ENCODE measurements at places on chromosomes 13 and 19.

DNA sequence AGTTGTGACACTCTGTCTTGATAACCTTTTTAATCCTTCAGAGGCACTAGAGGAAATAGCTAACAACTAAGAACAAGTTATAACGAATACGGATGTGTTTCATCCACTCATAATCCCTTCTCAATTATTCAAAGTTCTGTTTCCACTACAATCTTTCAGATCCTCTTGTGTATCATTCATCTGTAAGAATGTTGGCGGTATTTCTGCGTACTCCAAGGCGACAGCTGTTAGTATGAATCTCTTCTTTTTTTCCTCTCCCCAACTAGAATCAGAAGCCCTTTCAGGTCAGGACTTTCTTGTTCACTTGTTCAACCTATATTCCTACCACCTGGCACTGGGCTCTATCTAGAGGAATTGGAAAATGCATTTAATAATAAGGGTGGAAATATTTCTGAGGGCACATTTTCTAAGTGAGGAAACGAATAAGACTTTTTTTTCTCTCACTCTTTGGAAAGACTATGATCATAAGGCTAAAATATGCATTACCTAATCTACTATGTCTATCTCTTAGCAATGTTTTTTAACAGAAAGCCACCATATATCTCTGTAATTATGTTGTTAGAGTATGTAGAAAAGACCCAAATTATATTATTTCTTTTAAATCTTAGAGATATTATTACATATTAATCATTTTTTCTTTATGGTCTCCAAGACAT is 492.9 kb downstream of the PCDH20 start:
- no peak overlapping the region for H3K27ac ChIP-seq
- H3K4me3 ChIP-seq = no peak overlapping the region
- no peaks in the 10 kb centered on the region for H3K27me3 ChIP-seq
- H3K4me1 ChIP-seq = no peaks in the 10 kb centered on the region
- DNase-seq = no peak
- H3K36me3 ChIP-seq = no peaks in the 10 kb centered on the region

DNA sequence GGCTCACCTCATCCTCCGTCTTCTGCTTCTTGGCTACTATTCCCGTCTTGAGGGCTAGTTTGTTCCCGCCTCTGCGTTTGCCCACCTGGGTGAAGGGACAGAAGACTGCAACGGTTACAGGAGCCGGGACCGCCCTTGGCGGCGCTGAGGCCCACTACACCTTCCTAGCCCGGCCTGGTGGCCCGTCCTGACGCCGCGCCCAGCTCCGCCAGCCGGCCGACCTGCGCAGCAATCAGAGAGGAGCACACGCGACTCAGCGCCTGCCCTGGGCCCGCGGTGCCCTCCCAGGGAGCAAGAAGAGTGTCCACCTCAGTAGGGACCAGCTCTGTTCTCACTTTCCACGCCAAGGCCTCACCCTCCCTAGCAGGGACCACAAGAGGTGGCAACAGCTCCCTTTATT is 3.1 kb downstream of the TRIR start:
- no peak overlapping the region for H3K4me3 ChIP-seq
- peaks cover 50% of the 10 kb centered on the region for H3K36me3 ChIP-seq
- no peak overlapping the region for H3K27ac ChIP-seq
- H3K27me3 ChIP-seq = no peaks in the 10 kb centered on the region
- no peak for DNase-seq

- no peak for DNase-seq
- no peak overlapping the region for H3K27ac ChIP-seq
- peaks cover 3% of the 10 kb centered on the region for H3K4me1 ChIP-seq
- H3K4me3 ChIP-seq = no peak overlapping the region
- no peaks in the 10 kb centered on the region for H3K36me3 ChIP-seq
- no peaks in the 10 kb centered on the region for H3K27me3 ChIP-seq
These were observed 27.3 kb downstream of the B3GLCT start for GRCh38 chr13:31227063-31227462.

- DNase-seq = no peak
- no peak overlapping the region for H3K4me3 ChIP-seq
- H3K27me3 ChIP-seq = peaks cover 27% of the 10 kb centered on the region
These were observed 10.1 kb downstream of the TTYH1 start for GRCh38 chr19:54425382-54425723.

DNA sequence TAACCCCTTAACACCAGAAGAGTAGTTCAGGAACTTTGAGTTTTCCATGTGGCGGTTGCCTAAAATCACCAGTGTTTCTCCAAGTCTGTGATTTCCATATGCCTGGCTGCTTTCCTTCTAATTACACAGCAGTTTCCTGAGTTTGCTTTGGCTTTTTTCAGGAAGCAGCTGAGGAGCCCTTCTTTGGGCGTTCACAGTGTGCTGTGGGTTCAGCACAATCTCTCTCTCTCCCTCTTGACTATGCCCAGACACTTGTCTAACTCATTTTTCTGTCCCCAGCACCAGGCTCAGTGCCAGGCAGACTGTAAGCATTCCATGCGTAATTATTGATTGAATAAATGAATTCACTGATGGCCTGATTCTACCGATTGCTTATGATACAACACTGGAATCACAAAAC is 19.7 kb downstream of the SCEL start:
- H3K4me1 ChIP-seq = peaks cover 16% of the 10 kb centered on the region
- H3K27ac ChIP-seq = no peak overlapping the region
- H3K27me3 ChIP-seq = peaks cover under 1% of the 10 kb centered on the region
- DNase-seq = no peak
- H3K4me3 ChIP-seq = no peak overlapping the region

- peaks cover 29% of the 10 kb centered on the region for H3K4me1 ChIP-seq
- no peaks in the 10 kb centered on the region for H3K36me3 ChIP-seq
- peak overlapping the region; percentile 5 for H3K27ac ChIP-seq
- no peaks in the 10 kb centered on the region for H3K27me3 ChIP-seq
These were observed 453.9 kb downstream of the COG6 start for GRCh38 chr13:40109351-40109844.

DNA sequence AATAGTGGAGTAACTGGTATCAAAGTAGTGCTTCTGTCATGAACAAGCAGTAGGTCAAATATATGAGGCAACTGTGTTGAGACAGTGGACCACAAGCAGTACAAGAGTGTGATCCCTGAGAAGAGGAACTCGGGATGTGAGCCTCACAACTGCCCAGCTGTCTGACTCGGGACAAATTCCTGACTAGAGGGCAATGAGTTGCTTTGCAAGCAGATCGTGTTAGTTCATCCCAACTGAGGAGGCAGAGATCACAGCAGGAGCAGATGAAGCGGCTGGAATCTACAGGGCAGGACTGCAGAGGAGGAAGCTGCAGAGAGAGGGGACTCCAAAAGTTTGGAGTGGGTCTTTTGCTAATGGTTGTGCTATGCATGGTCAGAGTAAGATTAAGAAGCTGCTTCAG is 741.1 kb downstream of the DIAPH3 start:
- H3K4me1 ChIP-seq = no peaks in the 10 kb centered on the region
- no peak for DNase-seq
- no peaks in the 10 kb centered on the region for H3K27me3 ChIP-seq

DNA sequence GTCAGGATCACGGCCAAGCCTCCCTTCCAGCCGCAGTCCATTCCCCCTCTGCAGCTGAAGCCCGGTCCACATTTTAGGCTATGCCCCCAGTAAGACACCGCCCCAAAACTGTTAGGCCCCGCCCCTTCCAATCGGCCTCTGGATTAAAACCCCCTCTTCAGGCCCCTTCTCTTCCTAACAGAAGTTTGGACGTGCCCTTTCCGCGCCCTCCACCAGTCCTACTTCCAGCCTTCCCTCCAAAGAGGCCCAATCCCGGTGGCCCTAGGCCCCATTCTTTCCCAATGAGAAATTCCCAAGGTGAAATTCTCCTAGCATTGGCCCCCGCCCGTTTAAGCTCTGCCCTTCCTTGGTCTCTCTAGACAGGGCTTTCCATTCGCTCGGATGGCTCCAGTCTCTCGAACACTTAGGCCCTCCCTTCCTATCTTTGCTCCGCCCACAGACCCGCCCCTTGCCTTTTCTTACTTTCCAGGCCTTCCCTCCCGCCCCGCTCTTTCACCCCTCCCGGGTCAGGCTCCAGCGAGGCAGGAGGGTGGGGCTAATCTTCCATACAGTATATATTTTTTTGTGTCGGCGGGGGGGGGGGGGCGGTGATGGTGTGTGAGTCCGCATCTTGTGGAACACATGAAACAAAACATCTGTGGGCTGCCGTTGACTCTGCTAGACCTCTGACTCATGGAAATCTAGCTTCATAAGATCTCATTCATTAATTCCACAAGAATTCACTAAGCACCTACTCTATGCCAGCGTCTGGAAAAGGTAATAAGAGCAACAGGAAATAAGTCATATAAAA is 13.6 kb downstream of the LTBP4 start:
- H3K36me3 ChIP-seq = peaks cover 21% of the 10 kb centered on the region
- H3K27me3 ChIP-seq = no peaks in the 10 kb centered on the region
- H3K4me1 ChIP-seq = peaks cover 57% of the 10 kb centered on the region

All from activated naive CD8-positive, alpha-beta T cell treated with anti-CD3 and anti-CD28 coated beads, Interleukin-2, amount 50 U/mL, for 24 hours (primary cell).